ENCODE measurements at places on chromosomes 7 and 10.

DNA sequence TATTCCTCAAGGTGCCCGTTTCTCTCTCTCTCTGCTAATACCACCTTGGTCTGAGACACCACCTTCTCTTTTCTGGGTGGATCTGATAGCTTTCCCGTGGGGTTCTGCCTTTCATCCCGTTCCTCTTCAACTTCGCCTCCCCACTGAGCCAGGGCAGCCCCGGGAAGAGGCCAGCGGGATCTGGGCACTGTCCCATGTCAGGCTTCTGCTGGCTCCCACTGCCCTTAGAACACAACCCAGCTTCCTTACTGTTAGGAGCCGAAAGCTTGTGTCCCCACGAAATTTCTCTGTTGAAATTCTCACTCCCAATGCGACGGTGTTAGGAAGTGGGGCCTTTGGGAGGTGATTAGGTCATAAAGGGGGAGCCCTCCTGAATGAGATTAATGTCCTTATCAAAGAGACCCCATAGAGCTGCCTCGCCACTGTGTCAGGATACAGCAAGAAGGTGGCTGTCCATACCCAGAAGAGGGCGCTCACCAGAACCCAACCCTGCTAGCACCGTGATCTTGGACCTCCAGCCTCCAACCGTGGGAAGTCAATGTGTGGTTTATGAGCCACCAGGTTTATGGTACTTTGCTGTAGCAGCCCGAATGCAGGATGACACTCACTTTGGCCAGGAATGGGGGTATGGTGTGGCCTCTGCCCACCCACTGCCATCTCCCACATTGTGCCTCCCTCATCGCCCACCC lies 79.2 kb downstream of the CAMK1D start:
- DNase-seq: no peak

GRCh38 chr7:103905997-103906396 lies 83.5 kb downstream of the RELN start:
- DNase-seq: no peak

GRCh38 chr10:127068485-127068884 lies 127.9 kb downstream of the INSYN2A start:
- no peak for DNase-seq

DNA sequence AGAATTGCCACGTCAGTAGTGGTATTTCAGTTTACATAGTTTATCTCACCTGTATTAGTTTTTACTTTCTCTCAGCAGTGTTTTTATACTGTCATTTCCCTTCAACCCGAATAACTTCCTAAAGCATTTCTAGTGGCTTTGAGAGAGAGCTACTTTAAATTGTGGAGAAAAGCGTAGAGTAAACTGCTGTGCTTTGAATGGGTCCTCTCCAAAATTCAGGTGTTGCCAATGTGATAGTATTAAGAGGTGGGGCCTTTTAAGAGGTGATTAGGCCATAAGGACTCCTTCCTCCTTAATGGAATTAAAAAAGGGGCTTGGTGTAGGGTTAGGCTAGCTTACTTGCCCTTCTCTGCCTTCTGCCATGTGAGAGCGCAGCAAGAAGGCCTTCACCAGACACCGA lies 98.4 kb downstream of the LCOR start:
- no peak for DNase-seq

- DNase-seq: no peak
Measured at GRCh38 chr7:157297185-157297584, 39.6 kb upstream of the DNAJB6 start.

GRCh38 chr10:99431190-99431760 lies 851 bp upstream of the GOT1 start:
- DNase-seq: no peak

- DNase-seq: no peak
Measured at GRCh38 chr7:4766666-4767519, 8.5 kb upstream of the AP5Z1 start.

GRCh38 chr7:130490888-130491804 lies 739 bp upstream of the MEST start:
- DNase-seq: no peak

DNA sequence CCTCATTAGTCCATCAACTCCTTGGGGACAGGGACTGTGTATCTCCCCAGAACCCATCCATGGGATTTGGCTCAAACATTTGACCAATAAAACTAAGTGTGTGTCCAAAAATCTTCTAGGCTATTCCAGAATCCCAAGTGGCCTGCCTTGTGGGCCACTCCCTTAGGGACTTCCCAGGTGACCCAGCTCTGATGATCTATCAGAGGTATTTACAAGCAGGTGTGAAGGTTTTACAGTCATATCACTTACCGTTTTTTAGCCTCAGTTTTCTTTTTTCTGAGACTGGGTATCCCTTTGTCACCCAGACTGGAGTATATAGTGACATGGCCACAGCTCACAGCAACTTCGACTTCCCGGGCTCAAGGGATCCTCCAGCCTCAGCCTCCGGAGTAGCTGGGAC lies 64.4 kb downstream of the PIP4K2A start:
- DNase-seq: no peak

- no peak for DNase-seq
Measured at GRCh38 chr7:57638666-57639065, 188.7 kb downstream of the ZNF716 start.

GRCh38 chr10:8359467-8359866 lies 305.0 kb downstream of the GATA3 start:
- no peak for DNase-seq

DNA sequence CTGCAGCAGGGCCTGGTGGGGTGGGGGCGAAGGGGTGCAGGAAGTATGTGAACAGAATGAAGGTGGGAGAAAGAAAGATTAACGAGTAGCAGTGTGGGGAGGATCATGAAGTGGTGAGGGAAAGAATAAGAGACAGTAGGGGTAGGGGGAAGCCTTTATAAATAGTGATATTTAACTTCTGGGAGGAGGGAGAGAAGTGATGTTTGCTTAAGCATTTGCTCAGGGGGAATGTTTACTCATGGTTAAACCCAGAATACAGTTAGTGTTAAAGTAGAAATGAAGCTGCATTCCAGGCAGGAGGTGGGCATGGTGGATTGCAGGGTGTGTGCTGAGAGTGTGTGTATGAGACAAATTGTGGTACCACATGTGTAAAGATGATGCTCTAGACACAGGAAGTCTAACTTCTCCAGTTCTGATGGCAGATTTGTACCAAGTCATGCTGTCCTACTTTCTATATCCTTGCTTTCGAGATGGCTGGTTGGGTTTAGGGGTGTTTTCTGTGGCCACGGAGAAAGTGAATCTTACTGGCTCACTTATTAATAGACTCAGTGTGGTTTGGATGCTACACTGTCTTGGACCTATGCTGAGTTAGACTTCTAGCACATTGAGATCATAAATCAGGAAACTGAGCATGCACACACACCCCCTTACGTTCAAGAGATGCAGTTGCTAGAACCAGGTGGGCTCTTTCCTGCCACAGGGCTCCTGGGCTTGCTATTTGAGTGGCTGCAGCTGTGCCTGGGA lies 10.6 kb upstream of the DNMBP start:
- DNase-seq: no peak

- no peak for DNase-seq
Measured at GRCh38 chr7:135168489-135169140, 1.9 kb downstream of the CYREN start.

GRCh38 chr10:3002304-3002703 lies 65.0 kb upstream of the PFKP start:
- no peak for DNase-seq

Data from activated T-helper 1 cell treated with Interleukin-2 at 50 U/mL for 16 hours (primary cell).